ENCODE measurements at places on chromosomes 2 and 18. TPM values are rescaled to one million over a fixed set of nuclear protein-coding genes. Genes with fewer than 3 reads are reported as not detected.

DNA sequence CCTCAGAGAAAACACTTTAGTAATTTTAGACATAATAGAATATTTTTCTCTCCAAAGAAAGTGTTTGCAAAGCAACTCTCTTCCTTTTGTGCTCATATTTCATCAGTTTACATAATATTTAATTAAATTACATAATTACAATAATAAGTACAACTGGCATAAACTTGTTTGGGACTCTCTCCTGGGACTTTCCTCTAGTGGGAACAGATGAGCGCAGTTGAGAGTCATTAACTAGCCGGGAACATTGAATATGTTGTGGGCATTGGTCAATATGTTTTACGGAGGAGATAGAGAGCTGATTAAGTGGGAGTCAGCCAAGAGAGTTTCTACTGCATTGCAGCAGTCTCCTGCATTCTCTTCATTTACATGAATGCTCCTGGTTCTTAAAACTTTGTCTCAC, 607.7 kb downstream of the ARHGAP15 start:
- DNase-seq: no peak

- DNase-seq: no peak
These were observed 26.2 kb upstream of the PNPT1 start for GRCh38 chr2:55719852-55720251.

- no peak for DNase-seq
These were observed 295.1 kb downstream of the CNTNAP5 start for GRCh38 chr2:124320051-124320688.

GRCh38 chr2:66236816-66237802, 197.8 kb upstream of the MEIS1 start:
- no peak for DNase-seq

DNA sequence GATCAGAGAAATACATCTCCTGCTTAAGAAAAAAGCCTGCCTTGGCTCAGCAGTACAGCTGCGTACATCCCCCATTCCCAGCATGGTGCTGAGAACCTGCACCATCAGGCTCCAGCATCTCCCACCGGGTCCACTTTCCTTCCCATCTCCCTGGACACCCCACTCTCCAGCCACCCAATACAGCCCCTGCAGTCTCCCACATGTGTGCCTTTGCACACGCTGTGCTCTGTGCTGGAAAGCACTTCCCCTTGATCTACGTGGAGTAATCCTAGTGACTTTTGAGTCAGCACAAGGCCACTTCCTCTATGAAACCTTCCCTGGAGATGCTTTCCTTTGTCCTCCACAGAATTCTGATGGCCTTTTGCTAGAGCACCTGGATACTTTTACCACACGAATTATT, 17.0 kb downstream of the STAT1 start:
- DNase-seq: no peak

GRCh38 chr2:222978850-222979249, 73.1 kb upstream of the KCNE4 start:
- DNase-seq: no peak

- DNase-seq: peak; percentile 83
These were observed 110.9 kb downstream of the NAB1 start for GRCh38 chr2:190759749-190760213.

DNA sequence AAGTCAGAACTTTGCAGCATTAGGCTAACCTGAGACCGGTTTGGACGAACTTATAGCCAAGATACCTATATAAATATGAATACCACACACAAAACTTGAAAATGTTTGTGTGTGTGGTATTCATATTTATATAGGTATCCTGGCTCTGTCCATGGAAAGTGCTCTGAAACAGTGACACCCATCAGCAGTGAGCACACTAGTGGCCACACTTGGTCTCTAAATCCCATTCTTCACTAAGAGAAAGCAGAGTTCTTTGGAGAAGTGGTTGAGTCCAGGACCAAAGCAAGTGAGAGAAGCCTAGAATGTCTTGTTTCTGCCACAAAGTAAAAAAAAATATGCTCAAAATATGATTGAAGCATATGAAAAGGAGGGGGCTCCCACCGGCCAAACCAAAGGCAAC, 146.5 kb downstream of the TWIST2 start:
- DNase-seq: no peak

DNA sequence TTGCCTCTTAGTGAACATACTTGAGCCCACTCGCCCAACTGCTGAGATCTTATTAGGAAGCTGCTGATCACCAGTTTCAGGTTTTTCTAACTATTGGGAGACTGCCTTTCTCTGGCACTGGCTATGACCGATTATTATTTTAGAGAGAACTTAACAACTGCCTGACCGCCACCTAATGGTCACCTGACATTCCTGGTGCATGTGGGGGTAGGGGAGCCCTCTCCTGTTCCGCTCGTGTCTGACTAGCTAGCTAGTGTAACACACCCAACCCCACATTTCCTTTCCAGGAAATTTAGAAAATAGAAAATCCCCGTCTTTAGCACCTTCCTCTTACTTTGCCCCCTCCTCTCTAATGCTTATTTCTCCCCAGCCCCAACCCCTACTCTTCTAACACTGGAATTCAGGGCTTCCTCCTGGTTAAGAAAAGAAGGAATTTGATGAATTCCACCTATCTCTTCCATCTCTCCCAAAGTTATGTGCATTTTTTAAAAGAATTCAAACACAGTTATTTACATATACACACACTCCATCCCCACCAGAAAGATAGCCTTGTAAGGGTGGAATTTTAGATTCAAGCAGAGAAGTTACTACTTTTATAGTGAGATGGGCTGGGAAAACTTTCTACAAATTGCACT, 19.4 kb upstream of the DNER start:
- DNase-seq: no peak

DNA sequence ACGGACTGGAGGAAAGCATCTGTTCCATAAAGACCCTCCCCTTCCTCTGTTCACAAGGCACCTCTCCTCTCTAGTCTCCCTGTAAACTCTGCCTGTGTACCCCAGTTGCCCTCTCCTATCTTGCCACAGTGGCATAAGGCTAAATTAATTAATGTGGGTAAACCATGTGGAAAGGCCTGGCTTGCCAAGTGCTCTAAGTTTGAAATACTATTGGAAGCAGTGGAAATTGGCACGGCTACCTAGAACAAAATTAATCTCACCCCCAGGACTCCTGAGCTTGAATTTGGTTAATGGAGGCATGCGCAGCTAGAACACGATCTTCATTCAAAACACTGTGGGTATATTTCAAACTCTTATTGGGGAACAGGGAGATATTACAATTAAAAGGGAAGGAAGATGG, 19.2 kb upstream of the SLC14A2 start:
- no peak for DNase-seq

GRCh38 chr2:200461846-200462710, 47.8 kb downstream of the KCTD18 start:
- no peak for DNase-seq

- peak; percentile 19 for DNase-seq
These were observed 2.5 kb upstream of the DNAJC10 start for GRCh38 chr2:182713601-182714000.

- DNase-seq: no peak
These were observed 12.2 kb downstream of the MYOM1 start for GRCh38 chr18:3207565-3207964.

DNA sequence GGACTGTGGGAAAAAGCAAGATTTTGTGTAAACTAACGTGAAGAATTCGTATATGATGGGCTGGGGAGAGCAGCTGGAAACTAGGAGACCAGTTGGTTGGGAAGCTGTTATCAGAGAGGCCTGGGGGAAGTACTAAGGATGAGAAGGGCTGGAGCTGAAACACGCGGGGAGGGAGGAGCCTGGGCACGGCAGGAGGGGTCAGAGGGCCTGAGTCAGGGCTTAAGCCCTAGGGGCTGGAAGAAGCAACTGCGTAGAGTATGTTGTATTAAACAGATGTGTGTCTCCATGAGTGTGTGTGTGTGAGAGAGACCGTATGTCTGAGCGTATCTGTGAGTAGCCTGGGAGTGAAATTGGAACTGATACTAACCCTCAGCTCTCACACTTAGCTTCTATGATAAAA, 8.4 kb downstream of the POMC start:
- no peak for DNase-seq

- no peak for DNase-seq
These were observed 1346.2 kb downstream of the SUCLG1 start for GRCh38 chr2:83112858-83113257.

GRCh38 chr18:8232791-8233190, 376.4 kb upstream of the RAB12 start:
- DNase-seq: no peak

DNA sequence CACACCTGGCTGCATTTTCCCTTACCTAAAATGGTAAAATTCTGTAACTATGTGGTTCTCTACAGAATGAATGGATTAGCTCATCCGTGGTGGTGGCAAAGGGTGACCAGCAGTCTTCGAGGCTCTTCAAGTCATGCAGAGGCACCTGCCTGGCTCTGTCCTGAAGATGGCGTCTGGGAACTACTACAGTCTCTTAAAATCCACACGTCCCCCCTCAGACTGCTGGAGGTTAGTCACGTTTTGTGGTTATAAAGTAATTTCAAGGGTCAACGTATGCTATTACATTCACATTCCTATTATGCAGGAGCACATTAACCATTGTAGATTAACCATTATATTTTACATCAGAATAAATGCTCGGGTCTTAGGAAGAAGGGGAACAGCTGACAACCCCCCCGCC, 616.7 kb downstream of the GALR1 start:
- no peak for DNase-seq

- DNase-seq: no peak
These were observed 360.4 kb downstream of the ZNF516 start for GRCh38 chr18:76134628-76135027.

GRCh38 chr18:25365242-25365641, 13.3 kb upstream of the ZNF521 start:
- DNase-seq: no peak

DNA sequence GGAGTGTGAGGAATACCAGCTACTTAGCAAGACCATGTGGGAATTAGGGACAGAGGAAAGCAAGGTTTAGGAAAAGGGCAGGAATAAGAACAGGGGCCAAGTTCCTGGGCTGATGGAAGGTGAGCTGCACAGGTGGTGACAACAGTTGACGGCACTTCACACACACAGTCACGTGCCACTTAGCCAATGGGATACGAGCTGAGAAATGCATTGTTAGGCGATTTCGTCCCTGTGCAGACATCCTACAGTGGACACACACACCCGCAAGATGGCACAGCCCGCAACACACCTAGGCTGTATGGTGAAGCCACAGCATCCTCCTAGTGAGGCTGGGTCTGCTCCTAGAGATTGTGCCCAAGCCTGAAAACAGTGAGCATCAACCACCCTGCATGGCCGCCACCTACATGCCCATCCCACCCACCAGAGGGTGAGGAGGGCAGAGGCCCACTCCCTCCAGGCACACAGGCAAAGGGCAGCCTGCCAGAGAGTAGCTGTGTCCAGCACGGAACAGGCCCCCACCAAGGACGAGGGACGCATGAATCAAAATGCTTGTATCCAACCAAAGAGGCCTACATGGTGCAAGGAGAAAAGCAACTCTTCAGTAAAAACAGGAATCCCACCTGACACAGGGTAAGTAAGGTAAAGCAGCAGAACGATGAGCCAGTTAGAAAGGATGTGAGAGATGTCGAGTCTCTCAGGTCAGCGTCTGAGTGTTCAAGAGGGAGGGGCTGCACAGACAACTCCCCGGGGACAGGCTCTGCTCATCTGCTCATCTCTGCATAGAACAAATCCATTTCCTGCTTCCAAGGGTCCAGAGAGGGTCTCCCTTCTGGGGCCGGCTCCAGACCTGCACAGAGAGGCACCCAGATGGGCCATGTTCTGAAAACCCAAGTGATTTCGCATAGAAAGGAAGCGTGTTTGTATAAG, 51.3 kb downstream of the ZNF516 start:
- no peak for DNase-seq

- DNase-seq: peak; percentile 88
These were observed 739 bp downstream of the PKDCC start for GRCh38 chr2:42048299-42049220.

DNA sequence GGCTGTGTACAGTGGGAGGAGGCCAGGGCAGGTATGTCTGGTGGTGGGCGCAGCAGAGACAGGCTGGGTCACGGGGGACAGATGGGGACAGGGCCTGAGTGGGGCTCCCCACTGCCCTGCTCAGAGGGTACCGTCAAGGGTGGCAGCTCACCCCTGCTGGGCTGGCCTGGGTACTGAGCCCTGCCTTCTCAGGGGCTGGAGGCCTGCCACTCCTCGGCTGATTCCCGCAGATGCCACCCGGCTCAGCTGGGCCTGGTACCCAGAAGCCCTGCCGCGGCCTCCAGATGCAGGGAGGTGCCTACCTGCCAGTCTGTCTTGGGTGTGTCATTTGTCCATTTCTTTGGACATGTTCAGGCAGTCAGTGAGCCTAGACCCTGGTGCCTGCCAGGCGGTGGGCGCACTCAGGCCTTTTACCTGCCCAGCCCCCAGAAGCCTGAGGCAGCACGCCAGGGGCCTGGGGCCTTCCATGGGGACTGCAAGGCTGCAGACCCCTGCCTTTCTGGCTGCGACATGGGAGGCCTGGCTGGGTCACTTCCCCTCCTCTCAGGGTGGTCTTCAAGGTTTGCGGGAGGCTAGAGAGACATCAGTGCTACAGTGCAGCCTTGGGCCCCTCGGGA, 3.3 kb downstream of the SNORC start:
- no peak for DNase-seq

GRCh38 chr2:110105608-110106467, 9.8 kb downstream of the MALL start:
- peak; percentile 78 for DNase-seq

GRCh38 chr2:62010632-62011256, 105.3 kb downstream of the COMMD1 start:
- DNase-seq: no peak

DNA sequence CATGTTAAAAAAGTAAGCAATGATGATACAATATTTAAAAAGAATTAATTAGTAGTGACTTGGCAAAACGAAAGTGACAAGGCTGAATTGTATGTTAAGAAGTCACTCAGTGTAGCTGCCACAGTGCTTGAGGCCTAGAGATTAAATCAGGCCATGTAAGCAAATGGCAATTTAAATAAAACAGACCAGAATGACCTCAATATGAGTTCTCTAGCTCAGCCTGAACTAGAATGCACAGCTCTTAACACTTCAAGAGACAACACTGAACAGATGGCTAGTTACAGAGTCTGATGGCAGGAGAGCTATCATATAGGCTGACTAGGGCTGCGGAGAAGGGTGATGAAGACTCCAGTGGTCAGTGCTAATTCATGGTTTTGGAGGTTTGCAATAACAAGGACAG, 117.9 kb upstream of the ZBTB14 start:
- no peak for DNase-seq

The KHK gene
- 1.7 TPM for total RNA-seq

The CNTNAP5 gene
- not detected for total RNA-seq

The STPG4 gene
- not detected for total RNA-seq

The FLACC1 gene
- total RNA-seq: 1.2 TPM

The TRAF3IP1 gene
- total RNA-seq: 8.4 TPM

The DAW1 gene
- not detected for total RNA-seq

The SERPINB2 gene
- total RNA-seq: 67.6 TPM

The OXER1 gene
- not detected for total RNA-seq

The POTEJ gene
- total RNA-seq: not detected

The AQP4 gene
- total RNA-seq: not detected

All from fibroblast of the aortic adventitia (primary cell).